ENCODE measurements at places on chromosomes 6 and 20.

DNA sequence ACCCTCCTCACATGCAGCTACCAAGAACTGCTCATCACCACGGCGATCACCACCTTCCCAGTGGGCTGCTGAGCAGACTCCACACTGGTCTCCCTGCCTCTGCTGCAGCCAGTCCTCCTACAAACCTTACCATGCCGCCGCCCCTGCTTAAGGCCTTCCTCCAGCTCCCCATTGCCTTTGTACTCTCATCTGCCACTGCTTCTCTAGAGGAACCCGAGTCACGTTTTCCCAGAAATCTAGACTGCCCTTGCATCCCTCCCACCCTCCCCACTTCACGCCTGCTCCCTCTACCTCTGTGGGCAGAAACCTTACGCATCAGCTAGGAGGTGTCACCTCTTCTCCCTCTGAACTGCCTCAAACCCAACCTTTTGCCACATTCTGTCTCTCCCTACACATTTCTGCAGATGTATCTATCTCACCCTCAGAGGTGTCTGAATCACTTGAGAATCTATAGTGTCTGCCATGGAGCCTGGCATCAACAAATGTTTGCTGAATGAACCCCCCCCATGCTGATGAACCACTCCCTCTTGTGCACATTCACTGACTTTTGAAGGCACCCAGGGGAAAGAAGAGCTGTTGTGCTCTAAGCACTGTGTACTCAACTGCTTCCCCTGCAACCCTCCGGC is 4.3 kb downstream of the E2F1 start:
- no peak for DNase-seq

DNA sequence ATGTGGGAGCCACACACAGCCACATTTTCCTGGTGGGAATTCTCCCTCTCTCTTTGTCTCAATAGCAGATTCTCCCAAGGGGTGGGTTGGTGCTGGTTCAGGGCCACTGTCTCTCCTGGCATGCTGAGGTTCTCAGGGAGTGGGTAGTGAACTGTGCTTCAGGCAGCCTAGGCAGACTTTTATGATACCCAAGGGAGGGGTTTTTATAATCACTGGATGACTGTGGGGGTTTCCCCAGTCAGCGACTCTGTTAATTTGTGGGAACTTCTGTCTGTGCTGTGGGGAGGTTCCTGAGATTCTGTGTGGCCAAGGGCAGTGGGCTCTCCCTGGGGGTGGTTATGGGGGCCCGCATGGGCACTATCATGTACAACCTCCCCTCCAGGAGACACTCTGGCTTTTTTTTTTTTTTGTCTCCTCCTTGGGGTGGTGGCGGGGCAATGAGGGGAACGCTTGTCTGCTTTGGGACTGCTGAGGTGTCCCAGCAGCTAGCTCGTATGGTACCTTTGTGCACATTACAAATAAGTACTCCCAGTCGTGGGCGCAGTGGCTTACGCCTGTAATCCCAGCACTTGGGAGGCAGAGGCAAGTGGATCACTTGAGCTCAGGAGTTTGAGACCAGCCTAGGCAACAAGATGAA is 10.0 kb downstream of the PTK7 start:
- no peak for DNase-seq

DNA sequence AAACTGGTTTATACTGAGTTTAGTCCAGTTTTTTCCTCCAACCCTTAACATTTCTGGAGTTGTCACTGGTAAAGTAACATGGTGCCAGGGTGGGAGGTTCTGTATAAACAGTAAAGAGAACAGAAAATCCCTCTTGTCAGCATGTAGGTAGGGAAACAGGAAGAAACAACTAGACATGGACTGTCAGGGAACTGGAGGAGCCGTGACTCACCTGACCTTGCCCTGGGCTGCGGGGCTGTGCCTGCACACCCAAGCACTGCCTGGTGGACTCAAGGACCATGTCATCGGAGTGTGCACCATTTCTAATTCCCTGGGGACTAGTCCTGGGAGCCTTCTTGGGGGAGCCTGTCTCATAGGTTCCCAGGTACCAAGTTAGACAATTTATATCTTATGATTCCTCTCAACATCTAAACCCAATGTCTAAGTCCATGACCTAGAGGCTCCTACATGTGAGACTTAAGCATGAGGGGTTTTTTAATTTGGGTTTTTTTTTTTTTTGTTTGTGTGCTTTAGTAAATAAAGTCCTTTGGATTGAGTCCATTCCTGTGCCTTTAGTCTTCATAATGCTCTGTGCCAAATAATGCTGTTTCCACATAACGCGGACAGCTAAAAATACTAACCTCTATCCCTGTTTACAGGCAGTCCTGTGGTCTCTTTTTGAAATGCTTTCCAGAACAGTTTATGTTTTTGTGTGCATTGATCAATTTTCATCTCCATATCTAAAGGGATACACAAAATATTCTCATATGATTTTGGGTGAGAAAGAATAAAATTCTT is 136.9 kb upstream of the SUPT3H start:
- no peak for DNase-seq

GRCh38 chr20:44700306-44700705 is 14.9 kb upstream of the CCN5 start:
- DNase-seq = no peak

GRCh38 chr20:46307999-46308257 is 370 bp downstream of the CDH22 start:
- DNase-seq = no peak

GRCh38 chr6:11752360-11752759 is 26.2 kb downstream of the ADTRP start:
- no peak for DNase-seq

GRCh38 chr20:51497542-51498467 is 44.7 kb downstream of the NFATC2 start:
- DNase-seq = no peak

GRCh38 chr6:28864326-28864923 is 59.4 kb downstream of the TRIM27 start:
- no peak for DNase-seq

DNA sequence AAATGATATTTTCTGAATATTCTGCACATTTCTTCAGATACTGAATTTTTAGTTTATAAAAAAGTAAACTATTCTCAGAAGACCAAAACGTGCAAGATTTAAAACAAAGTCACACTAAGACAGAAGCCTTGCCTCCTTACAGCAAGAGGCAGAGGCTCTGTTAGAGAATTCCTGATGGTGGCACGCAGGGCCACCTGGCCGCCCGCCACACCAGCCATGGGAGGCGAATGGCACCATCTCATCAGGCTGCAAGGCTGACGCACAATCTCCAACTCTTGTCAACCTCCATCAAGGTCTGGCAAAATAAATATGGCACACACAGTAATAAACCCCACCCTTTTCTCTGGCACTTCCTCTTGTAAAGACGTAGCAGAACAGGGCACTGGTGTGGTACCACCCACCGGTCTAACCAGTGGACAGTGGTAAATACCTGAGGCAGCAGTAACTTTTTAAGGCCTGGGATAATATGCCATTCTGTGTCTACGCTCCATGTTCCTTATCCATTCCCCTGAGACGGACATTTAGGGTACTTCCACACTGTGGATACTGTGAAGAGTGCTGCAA is 111.4 kb downstream of the WDR27 start:
- no peak for DNase-seq

DNA sequence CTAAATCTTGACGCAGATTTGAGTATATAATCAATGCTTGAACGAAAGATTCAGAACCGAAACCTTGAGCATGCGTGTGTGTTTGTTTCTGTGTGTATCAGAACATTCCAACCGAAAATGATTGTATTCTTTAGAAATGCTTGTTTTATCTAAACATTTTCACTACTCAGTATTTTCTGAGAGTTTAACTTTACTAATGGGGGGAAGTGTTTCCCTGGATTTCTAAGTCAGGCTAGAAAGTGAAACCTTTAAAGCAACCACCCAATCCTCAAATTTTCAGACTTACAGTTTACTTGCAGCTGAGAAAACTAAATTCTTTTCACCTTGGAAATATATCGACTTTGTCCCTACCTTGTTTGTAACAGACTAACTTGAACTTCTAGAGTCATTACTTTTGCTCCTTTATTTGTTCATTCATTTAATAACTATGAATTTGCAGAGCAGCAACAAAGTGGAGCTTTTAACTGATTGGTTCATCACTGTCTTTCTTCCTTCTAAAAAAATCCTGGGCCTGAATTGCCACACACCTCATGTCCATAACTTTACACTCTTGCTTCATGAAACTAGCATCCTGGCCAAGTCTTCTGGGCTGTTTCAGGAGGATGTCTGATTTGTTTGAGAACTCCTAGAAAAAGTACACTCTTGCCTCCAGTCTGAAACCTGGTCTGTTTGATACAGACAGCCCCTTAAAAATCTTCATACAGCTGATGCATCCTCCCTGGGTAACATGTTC is 77.8 kb upstream of the XRN2 start:
- no peak for DNase-seq

- DNase-seq = no peak
These were observed 853.0 kb upstream of the EPHA7 start for GRCh38 chr6:94272327-94272726.

DNA sequence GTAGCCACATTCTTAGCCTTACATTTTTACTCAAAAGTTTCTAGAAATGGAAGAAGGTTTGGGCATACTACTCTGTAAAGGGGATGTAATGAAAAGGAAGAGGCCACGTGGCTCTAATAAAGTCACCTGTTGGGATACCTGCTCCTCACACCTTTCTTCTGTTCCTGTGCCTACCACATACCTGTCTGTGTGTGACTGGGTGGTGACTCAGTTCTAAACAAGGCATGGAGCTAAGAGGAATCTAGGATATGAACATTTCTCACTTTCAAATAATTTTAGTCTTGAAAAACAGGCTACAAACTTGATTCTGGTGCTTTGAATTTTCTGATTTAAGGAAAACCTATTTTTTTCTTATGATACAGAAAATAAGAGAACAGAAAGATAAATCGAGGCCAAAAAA is 363.6 kb downstream of the RFPL4B start:
- no peak for DNase-seq
